ENCODE measurements at places on chromosomes 6 and 20.

DNA sequence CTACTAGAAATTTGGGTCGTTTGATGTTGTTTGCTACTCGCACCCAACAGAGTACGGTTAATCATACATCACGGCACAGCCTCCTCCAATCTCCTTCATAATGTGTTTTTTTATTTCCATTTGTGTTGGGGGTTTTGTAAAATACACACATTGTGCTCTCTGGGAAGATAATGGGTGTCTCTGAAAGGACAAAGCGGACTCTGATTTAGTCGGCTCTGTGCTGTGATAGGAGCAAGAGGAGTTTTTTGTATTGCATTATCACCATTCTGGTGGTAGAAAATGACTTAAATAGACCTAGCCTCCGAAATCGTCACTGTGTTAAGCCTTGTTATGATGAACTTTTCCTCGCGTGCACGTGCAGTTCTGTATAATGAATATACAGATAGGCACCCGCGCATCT lies 196.3 kb downstream of the CDH4 start:
- DNase-seq: no peak

DNA sequence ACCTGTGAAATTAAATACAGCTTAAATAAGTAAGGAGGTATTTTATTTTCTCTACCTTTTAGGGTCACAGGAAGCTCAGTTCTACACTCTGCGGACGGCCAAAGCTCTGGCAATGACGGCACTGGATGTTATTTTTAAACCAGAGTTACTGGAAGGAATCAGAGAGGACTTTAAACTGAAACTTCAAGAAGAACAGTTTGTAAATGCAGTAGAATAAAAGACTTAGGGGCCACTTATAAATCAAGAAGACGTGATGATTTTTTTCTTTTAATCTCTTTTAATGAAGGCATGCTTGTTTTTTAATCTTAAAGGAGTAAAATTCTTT lies 16.2 kb downstream of the PM20D2 start:
- no peak for DNase-seq

- DNase-seq: no peak
Observed at GRCh38 chr6:14540276-14540675, 422.7 kb downstream of the CD83 start.

DNA sequence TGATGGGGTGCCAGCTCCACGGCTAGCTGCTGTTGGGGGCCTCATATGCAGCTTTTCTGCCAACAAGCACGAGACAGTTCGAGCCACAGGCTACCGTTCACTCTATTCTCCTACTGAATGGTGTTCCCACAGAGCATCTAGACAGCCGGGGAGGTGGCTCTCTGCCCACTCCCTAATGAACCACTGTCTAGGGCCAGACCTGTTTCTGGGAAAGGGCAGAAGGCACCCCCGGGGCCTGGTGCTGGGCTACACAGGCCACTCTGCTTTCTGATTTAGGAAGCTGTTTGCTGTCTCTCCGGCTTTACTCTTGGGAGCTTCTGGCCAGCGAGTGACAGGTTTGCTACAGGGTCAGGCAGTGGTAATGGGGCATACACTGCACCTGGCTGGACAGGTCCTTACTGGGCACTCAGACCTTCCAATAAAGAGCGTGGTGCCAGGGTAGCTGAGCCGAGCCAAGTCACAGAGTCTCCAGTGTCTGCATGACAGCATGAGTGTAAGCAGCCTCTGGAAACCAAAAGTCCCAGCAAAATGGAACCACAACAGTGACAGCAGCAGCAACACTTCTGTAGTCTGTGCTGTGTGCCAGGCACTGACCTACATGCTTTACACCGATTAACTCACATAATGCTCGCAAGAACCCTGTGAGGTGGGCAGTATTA lies 8.4 kb downstream of the CCDC167 start:
- no peak for DNase-seq

GRCh38 chr6:36912586-36912985 lies 26.8 kb downstream of the C6orf89 start:
- DNase-seq: no peak
